ENCODE measurements at places on chromosomes 5 and 9.

- DNase-seq: no peak
Measured at GRCh38 chr5:83337453-83338035, 134.0 kb upstream of the VCAN start.

GRCh38 chr9:86072394-86072877 is 26.9 kb downstream of the GOLM1 start:
- no peak for DNase-seq

- no peak for DNase-seq
Measured at GRCh38 chr9:137049544-137050449, 3.8 kb upstream of the NPDC1 start.

GRCh38 chr5:32076699-32077695 is 97.1 kb downstream of the GOLPH3 start:
- no peak for DNase-seq

GRCh38 chr5:114360357-114360756 is 1.5 kb upstream of the KCNN2 start:
- DNase-seq: no peak

GRCh38 chr9:36102742-36103495 is 33.6 kb upstream of the GLIPR2 start:
- peak; percentile 85 for DNase-seq

Data from stimulated activated CD8-positive, alpha-beta memory T cell treated with anti-CD3 and anti-CD28 coated beads, Interleukin-4, amount 100 ng/mL, for 4 hours (primary cell).